Hepatocyte (in vitro differentiated cells): ENCODE measurements at places on chromosomes 7 and 10.

DNA sequence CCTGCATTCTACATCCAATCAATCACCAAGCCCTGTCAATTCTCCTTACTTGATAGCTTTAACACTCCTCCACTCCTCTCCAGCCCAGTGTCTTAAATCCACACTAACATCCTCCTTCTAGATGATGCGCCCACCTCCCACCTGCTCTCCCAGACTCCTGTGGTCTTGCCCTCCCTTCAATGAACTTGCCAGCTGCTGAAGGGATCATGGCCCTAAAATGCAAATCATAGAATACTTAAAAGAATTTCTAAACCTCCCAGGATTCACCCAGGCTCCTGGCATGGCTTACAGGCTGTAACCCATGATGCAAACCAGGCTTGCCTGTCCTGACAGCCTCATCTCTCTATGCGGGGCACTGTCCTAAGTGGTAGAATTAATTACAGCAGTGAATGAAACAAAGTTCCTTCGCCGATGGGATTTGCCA, 43.6 kb downstream of the SYPL1 start:
- no peak for DNase-seq

DNA sequence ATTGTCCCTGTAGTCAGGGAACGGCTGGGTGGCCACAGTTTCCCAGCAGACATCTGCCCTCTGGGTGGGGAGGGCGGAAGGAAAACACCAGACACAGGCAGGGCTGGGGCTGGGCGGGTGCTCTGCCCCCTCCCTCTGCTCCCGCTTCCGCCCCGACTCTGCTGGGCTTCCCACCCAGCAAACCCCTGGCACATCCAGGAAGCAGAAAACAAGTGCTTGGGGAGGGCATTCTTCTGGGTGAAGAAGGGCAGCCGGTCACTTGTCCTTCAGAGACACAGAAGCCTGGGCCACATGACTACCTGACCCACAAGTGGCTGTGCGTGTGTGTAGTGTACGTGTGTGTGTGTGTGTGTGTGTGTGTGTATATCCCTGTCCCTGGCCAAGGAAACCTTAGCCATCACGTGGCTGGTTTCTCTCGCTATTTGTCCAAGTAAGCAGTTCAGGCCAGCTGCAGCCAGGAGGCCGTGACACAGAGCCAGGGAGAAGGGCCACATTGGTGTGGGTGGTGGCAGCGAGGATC, 77.9 kb downstream of the ZMIZ1 start:
- no peak for DNase-seq

GRCh38 chr10:66834802-66835201, 91.0 kb upstream of the LRRTM3 start:
- DNase-seq, result peak; percentile 6

DNA sequence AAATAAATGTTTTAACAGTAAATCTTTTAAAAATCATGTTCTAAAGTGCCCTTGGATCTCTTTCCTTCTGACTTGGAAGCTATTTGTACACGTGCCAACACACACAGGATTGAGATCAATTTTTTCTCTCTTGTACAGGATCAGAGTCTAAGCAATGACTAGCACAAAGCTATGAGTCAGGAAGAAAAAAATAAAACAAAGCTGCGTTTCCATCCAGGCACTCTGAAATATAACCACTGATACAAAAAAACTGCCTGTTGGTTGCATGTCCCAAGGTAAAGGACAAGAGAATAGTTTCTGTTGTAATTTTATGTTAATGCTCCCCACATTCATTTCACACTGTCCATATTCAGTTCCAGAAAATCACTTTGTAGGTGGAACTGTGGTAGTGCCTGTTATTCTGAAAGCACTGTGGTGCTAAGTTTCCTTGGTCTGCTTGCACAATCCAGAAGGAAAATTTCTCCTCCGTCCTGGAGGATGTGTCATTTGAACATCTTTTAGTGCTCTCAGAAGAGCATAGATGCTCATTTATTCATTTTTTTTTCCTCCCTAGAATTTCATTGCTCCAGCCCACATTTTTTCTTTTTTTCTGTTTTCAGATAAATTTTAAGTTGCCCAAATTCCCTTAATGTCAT, 113.4 kb downstream of the PLXDC2 start:
- DNase-seq, result peak; percentile 11

DNA sequence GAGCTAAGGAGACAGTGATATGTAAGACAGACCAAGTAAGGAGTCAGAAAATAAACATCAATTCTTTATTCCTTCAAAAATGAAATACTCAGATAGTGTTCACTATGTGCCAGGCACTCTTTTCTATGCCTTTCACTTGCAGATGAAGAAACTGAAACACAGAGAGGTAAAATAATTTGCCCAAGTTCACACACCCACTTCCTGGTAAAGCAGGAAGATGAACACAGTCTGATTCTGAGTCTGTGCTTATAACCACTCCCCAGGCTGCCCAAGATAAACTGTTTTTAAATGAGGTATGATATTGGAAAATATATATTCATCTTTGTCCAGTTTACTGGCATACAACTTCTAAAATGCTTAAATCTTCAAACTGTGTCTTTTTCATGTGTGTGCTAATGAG, 294.4 kb upstream of the NPVF start:
- DNase-seq, result no peak

- peak; percentile 11 for DNase-seq
Observed at GRCh38 chr7:18126281-18126680, 98.6 kb upstream of the PRPS1L1 start.

GRCh38 chr10:100744987-100745881, at the start of gene PAX2:
TSS of gene PAX2 (plus strand) at chr10:100745582. CDS start at chr10:100746261, 679 bp downstream.
- DNase-seq, result no peak
